ENCODE measurements at places on chromosomes 5 and 9.

GRCh38 chr5:60323596-60323995 lies 376.4 kb downstream of the DEPDC1B start:
- DNase-seq = no peak

DNA sequence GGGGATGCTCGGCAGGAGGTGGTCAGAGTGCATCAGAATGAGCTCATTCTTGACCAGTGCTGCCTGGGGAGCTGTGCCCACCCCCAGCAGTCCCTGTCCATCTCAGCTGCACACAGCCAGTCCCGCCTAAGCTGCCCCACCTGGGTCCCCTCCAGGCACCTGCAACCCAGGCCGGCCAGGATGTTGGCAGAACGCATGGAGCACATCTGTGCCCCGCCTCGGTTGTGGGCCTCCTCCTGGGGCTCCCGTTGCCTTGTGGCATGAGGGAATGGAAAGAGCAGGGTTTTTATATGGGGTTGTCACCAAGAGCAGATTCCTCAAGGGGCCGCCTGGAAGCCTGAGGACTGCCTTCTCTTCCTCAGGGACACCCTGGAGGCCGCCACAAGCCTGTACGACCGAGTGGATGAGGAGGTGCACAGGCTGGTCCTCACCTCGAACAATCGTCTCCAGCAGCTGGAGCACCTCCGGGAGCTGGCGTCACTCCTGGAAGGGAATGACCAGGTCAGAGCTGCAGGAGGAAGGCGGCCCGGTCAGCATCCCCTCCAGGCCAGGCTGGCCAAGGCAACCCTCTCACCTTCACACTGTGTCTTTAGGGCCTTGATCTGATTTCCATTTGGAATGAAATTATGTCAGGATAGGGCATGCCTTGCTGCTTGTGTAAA lies 34.8 kb upstream of the LRRC14B start:
- DNase-seq = no peak

DNA sequence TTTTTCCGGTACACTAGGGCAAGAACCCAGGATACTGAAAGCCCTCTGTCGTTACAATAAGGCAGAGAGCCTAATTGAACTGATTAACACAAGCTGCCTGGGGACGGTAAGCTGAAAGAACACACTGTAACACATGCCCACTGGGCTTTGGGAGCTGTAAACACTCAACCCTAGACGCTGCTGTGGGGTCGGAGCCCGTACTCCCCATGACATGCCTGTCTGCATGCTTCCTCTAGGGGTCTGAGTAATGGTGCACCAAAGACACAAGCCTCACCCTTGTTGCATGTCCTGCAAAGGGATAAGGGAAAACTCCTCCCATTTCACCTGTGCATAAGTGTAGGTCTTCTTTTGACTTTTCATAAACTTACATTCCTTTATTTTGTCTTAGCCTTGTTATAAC lies 194.0 kb downstream of the FBXL7 start:
- DNase-seq = no peak

- no peak for DNase-seq
These were observed 51.2 kb downstream of the MRPS27 start for GRCh38 chr5:72268753-72269410.

- no peak for DNase-seq
These were observed 56.3 kb upstream of the ITGA1 start for GRCh38 chr5:52731274-52732027.

- DNase-seq = no peak
These were observed 83.8 kb downstream of the TRIO start for GRCh38 chr5:14226992-14227391.

GRCh38 chr9:124852121-124852828 lies 985 bp upstream of the WDR38 start:
- DNase-seq = no peak

DNA sequence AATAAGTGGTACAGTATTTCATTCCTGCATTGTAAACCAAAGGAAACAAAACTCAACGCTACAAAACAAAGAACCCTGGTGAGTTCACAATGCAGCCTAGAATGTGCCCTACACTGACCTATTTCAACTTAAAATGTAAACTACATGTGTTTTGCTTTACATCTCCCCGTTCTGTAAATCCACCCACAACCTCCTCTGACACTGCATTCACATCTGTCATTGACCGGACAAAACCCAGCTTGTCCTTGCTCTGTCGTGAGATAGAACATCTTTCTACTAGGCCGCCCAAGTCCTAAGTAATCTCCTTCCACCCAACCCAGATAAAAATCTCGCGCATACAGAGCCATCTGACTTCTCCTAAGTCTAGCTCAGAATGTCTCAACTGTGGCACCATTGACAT lies 6.1 kb upstream of the VLDLR start:
- no peak for DNase-seq

DNA sequence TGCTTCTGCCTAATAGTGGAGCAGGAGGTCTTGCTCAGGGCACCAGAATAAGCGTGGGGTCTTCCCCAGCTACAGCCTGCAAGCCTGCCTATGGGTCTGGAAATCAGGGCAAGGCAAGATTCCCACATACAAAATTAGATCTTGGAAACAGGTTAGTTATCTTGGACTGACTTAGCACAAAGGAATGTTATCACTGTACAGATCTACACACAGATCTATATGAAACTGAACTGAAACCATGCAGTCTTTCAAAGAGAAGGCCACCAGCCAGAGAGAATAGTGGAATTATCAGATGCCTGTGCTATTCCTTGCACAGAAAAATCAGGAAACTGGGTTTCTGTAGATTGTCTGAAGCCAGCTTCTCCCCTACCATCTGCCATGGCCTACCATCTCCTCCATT lies 585.7 kb downstream of the ACTL7B start:
- DNase-seq = peak; percentile 23

DNA sequence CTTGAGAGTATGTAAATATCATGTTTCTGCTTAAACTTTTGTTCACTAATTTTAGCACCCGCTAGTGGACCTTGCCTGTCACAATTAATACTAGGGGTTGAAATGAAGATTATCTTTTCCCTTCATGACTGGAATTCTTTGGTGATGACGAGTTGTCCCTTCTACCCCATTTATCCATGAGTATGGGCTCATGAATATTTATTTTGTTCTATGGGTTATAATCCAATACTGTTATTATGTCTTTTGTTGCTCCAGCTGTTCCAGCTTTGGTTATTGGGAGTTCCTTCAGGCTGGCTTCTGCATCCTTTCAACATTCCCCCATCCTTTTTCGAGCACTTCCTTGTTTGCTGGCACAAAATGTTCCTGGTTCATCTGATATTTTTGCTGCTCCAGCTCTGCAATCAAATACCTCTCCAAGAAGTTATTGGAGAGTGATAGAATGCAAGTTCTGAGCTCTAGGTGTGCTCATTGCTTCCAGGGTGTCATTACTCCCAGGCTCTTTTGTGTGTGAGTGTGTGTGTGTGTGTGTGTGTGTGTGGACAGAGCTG lies 19.7 kb upstream of the ARHGEF28 start:
- DNase-seq = no peak

DNA sequence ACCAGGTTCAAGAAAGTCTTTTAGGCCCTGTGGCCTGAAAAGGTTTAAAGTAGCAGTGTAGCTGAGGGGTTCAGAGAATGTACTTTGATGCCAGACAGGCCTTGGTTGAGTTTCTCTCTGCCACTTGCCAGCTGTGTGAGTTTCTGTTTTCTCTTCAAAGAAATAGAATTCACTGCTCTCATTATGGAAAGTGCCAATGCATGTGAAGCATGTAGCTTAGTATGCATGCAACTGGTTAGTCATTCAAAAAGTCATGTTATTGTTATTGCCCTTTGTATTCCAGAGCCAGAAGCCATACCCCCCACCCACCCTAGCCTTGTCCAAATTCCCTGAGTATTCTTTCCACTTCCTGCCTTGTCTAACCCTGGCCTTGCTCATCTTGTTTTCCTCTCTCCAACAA lies 101.7 kb downstream of the ADRB2 start:
- no peak for DNase-seq

DNA sequence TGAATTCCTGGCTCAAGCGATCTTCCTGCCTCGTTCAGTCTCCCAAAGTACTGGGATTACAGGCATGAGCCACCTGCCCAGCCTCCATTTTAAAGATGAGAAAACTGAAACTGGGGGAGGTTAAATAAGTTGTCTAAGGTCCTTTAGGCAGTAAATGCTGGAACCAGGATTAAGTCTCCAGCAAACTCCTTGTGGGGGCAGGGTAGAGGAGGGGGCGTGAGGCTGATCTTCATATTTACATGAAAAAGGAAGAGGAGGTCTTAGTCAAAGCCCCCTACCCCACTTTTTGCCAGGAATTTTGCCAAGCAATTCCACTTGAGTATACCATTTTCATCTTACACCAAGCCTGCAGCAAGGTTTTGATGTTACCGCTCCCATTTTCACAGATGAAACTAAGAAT lies 76.6 kb upstream of the NR4A3 start:
- no peak for DNase-seq

- DNase-seq = no peak
These were observed 139.7 kb downstream of the CRB2 start for GRCh38 chr9:123495731-123496130.

DNA sequence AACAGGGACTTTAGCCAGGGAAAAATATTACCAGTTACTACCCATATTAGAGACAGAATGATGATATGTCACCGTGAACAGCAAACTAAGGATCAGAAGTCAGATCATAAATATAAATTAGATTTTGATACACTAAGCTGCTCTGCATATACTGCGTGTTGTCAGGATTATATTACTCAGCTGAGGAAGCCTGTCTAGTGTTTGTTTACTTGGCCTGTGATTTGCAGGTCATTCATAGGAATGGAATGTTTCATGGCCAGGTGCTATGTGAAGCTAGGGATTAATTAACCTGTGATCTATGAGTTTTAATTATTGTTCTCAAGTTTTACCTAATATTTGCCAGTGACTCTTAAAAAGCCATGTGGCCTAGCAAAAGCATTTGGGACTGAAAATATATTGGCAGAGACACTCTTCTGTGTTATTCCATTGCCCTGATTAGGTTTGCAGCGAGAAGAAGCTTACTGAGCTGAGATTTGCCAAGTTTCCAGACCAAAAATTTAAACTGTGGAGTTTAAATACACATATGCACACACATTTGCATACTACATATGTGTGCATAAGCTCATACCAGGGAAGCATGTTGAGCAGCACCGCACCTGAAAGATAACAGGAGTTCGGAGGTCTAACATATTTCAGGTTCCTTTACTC lies 496.3 kb upstream of the GRIA1 start:
- no peak for DNase-seq

- no peak for DNase-seq
These were observed 18.3 kb upstream of the ANKHD1 start for GRCh38 chr5:140383300-140383699.

DNA sequence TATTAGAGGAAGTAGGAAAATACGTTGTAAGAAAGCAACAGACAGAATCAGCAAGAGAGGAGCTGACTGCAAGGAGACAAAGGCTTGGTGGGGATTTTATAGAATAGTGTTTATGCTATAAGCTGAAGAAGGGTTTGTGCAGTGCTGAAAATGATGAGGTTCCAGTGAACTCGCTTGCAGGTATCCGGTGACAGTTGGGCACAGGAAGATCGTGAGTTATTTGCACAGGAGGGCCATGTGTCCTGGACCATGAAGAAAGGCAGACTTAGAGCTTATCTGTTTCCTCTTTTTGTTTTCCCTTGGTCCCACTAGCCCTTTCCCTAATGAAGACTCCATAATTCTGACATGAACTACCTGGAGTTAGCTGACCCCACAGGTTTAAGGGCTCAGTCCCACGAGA lies 61.4 kb downstream of the NXNL2 start:
- DNase-seq = no peak

DNA sequence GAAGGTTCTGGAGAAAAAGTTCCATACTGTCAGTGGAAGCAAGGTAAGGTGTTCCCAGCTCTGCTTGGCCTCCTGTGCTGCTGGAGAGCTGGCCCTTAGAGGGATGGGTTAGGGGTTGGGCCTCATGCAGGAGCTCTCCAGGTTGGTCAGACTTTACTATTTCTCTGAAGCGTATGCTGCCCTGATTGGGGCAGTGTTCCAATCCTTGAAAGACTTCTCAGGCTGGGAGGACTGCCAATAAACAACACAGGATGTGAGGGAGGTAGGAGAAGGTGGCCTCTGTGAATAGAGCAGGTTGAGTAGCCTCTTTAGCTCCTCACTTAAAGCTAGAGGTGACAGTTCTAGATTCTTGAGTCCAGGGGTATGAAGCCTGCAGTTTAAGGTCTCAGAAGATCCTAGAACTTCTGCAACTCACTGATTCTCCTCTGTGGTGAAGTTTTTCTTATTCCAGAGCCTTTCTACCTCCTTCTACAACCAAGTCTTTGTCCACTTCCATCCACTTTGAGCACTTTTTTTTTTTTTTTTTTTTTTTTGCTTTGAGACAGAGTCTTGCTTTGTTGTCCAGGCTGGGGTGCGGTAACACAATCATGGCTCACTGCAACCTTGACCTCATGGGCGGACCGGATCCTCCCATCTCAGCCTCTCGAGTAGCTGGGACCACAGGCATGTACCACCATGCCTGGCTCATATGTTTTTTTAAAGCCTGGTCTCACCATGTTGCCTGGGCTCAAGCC lies 3.0 kb downstream of the HNRNPAB start:
- DNase-seq = no peak

DNA sequence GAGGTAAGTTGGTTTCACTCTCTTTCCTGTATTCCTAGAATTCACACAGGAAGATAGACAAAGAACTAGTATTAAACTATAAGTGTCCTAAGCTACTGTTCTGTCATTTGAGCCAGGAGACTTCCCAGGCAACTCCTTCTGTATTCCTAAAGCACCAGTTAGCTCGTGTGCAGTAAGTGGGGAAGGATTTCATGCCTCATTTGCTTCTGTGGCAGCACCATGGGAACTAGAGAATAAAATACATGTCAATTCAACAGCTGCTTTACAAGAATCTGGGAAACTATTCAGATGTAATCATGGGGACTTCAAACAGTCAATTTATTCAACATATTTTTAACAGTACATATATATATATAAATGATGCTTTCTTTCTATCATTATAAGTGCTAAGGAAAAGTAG lies 762.3 kb downstream of the PRELID2 start:
- DNase-seq = peak; percentile 5

All from Caki2 (cell line).